ENCODE measurements at places on chromosomes 7 and 10.

DNA sequence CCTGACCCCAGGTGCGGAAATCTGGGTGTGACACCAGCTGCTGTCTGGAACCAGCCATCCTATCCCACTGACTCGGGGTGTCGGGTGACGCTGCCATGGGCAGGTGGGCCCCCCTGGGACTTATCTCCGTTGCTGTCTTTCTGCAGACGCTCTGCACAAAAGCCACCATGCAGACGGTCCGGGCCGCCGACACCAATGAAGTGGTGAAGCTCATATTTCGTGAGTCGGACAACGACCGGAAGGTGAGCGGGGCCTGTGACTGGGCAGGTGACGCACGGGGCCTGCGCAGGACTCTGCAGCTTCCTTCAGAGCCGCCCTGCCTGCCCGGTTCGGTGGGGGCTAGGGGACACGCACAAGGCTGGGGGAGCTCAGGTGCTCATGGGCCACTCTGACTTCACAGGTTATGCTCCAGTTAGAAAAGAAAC is 36.6 kb downstream of the NKX6-2 start:
- DNase-seq: no peak

GRCh38 chr7:139750459-139751095 is 27.2 kb downstream of the HIPK2 start:
- no peak for DNase-seq

- no peak for DNase-seq
Measured at GRCh38 chr7:47663851-47664250, 81.9 kb upstream of the TNS3 start.

DNA sequence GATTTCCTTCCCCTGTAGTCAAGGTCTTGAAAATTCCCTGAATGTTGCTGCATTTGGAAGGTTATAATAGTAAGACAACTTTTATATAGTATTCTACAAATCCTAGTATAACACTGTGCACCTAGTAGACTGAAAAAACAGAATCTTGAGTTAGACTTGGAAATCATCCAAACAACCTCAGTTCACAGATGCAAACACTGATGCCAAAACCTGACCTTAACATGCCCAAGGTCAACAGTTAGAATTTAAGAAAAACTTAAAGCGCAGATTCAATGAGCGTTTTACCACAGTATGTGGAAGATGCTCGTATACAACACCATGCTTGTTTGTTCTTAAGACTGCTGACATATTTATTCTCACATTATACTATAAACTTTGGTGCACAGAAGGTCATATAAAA is 3.0 kb downstream of the PIP4K2A start:
- DNase-seq: no peak

DNA sequence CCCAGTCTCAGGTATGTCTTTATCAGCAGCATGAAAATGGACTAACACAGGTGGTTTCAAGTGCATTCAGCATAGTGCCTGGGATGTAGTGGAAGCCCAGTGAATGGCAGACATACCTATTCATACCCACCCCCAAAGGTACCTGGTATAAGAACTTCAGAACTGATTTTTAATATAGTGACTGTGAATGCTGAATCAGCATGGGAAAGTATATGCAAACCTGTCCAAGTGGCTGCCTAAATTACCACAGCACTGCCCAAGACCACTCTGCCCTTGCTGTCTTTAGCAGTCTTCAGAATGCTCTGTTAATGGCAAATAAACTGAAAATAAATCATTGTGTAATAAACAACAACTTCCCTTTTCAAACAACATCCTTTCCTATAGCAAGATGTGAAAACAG is 312.1 kb downstream of the GPAM start:
- no peak for DNase-seq

DNA sequence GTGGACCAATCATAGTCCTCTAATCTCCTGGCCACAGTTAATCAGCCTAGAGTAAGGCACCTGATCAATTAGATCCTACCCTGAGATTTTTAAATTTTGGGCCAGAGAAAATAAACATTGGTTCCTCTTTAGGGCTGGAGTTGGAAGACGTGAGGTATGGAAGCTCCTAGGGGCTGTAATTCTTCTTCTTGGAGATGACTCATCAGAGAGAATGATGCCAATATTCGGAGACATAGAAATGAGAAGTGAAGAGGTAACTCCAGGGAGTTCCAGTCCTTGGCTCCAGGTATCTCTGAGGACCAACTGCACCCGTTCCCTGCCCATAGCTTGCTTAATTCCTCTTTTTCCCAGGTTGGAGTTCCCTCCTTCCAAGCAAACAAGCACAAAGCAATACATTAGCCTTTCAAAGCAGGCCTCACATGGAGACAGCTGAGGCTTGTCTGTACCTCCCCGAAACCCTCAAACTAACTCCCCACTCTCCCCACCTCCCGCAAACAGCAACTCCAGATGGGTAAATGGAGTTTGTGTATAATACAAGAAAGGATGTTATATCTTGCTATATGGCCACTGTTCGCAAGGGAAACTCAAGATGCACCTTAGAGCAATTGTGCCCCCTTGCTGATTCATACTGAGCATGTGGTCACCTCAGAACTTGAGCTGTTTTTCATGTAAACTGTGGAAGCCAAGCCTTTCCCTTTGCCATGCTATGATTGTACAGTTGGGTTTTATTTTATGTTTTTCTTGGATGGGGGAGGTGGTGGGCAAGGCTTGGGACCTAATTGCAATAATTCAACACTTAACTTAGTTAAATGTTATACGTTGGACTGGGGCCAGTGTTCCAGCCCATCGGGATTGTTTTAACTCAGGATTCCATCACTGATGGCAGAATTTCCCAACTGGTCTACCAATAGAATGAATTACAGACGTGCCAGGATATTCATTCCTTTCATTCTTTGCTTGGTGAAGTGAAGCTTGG is 29.3 kb downstream of the PIK3AP1 start:
- no peak for DNase-seq

DNA sequence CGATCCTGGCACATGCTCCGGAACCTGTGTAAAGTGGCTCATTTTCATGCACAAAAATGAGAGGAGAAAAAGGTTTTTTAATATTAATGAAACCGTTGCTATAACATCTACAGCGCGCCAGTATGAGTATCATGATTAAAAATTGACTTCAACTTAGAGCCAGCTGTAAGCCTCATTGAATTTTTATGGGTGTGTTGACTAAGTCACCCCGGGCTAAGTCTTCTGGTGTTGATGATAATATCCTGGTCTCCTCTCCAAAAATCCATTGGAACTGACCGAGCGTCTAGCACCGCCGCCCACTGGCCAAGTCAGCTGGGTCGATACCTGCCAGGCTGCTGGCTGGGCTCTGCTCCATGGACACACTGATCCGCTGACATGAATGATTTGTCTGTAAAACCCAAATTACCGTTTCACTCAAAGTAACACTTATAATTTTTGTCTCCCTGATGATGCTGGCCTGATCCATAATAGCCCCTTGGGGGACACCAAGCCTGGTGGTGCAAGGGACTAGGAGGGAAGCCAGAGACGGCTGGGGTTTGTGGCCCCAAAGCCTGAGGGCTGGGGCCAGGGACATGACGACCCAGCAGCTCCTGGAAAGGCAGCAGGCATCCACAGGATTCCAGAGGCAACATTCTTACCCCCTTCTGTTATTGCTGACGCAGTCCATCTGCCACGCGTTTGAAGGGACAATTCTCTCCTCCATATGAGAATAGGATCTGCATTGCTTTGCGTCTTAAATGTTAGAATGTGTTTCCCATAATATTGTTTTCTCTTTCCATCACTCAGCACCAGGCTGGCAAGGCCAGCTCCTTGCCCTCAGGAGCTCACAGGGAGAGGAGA is 131.0 kb upstream of the PPP2R2D start:
- DNase-seq: no peak

DNA sequence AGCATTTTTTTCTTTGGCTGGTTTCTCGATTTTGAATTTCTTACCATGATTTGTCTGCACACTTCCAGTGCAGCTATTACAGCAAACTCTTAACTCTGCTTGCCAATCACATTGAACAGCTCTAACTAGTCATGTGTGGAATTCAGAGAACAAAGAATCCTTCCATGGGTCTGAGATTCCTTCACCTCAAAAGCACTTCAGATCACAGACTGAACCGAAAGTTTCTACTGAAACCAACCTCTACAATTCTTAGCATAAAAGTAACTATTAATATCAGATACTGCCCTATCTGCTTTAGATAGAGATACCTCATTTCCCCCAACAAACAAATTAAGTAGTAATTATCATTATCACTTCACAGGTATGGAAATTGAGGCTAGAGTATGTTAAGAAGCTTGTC is 56.5 kb upstream of the SP4 start:
- DNase-seq: no peak

DNA sequence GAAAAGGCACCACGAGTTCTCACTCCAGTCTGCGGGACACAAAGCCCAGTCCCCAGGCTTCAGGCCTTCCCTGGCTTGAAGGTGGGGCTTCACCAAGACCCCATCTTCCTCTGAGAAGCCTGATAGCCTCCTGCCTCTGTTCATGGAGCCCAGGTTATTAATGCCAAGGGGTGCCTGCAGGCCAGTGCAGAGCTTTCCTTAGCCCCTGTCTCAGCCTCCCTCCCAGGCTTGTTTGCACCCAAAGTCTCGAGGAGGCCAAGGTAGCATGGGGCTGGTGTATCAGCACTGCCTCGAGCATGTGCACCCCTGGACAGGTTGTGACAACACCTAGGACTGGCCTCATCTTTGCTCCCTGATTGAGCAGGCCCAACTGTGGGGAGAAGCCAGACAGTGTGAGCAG is 108.1 kb upstream of the PCDH15 start:
- no peak for DNase-seq

- no peak for DNase-seq
Measured at GRCh38 chr10:114242235-114242634, 3.2 kb downstream of the VWA2 start.

GRCh38 chr10:3166496-3167290 is 5.9 kb downstream of the PITRM1 start:
- DNase-seq: no peak

GRCh38 chr10:51694086-51694768 is 5.2 kb downstream of the CSTF2T start:
- no peak for DNase-seq

DNA sequence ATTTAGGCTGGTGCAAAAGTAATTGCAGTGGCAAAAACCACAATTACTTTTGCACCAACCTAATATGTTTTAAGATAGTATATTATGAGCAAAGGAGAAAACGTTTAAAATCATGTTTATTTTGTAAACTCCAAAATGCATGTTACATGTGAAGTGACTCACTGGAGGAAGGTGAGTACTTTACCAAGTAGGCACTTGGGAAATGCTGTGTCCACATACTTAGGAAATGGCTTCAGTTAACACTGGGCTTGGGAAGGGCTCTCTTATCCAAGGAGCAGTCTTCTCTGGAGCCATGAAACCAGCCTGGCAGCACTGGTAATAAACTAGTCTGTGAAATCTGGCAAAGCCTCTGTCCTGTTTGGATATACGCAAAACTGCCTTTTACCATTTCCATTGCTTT is 4.4 kb downstream of the RPS24 start:
- DNase-seq: no peak
